Activated CD4-positive, alpha-beta T cell treated with anti-CD3 and anti-CD28 coated beads, Interleukin-2, amount 50 U/mL, for 1 hour (primary cell): ENCODE measurements at places on chromosomes 6 and 20.

- no peak for DNase-seq
These were observed 1.9 kb upstream of the AFDN start for GRCh38 chr6:167824591-167825331.

DNA sequence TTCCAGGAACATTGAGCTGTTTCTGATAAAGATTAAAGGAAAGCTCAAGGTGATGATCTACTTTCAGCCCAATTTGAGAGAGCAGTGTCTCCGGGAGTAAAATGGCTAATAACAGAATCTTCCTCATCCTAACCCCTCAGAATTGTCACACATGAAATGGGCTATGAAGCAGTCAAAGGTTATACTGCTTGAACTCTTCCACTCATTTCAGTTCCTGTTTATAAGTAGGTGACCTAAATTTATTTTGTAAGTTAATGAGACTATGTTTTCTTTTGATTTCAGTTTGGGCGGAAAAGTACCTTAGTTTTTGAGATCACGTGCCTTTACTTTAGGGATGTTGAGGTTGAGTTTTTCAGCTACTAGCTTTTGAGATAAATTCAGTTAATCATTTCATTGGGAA is 47.2 kb downstream of the QKI start:
- no peak for DNase-seq

GRCh38 chr6:73514746-73515110 is 6.1 kb downstream of the EEF1A1 start:
- DNase-seq = no peak

DNA sequence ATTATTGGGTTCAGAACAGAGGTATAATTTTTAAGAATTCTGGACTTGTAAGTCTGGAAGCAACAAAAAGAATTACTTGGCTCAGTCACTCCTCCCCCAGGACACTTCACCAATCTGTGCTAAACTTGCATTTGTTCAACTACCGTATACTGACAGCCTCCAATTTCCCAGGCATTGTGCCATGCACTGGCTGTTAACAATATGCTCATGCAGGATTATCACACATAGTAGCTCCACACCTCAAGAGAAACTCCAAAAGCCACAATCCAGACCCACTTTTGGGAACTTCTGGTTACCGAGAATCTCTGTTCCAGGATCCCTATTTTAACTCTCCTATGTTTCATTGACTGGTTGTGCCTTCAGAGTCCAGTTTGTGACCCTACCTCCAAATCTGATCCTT is 7.7 kb downstream of the ADGRF1 start:
- DNase-seq = no peak

- DNase-seq = no peak
These were observed at the start of gene LIN28B for GRCh38 chr6:104956731-104957294. TSS of gene LIN28B (plus strand) at chr6:104957107. CDS start at chr6:104957251, 144 bp downstream.

DNA sequence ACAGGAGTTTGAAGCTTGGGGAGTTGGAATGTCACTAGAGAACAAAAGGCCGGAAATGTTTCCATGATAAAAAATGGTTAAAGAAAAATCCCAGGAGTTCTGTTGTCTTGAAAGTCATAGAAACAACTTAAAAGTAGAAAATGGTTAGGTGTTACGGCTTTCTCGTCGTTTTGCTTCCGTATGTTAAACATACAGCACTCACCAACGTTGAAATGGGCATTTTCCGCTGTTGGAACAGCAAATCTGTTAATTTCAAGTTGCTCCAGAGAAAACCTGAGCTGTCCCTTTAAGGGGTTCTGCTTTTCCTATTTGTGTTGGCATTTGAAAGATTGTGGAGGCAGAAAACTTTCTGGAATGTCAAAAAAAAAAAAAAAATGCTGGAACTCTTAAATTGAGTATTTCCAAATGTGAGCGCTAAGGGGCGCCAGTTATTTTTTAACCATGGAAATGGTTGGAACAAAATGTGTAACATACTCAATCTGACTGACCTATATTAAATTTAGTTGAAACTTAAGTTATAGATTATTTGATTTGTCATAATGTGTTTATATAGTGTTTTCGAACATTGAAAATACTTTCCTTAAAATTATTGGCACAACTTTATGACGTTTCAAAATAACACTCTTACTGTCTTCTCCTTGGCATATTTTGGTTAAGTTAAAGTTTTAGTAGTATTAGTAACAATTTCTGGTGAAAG is 2.2 kb downstream of the QKI start:
- DNase-seq = peak; percentile 28

- no peak for DNase-seq
These were observed 439.6 kb downstream of the DOK5 start for GRCh38 chr20:54914995-54915394.

DNA sequence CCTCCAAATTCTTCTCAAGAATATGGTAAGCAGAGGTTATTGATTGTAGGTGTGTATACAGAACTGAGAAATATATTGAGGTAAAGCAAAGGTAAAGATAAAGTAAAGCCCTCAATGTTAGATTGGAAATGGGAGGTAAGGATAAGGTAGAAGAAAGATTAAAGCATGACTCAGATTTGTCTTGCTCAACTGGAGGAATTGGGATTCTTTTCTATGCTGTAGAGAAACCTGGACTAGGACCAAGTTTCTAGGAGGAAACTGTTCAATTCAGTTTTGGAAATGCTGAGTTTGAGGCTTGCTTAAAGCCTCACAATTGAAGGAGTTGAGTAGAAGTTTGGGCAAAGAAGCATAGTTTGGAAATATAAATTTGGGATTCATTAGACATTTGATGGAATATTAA is 634.0 kb upstream of the PTCHD4 start:
- DNase-seq = no peak

- DNase-seq = no peak
These were observed 98.6 kb upstream of the MRPS10 start for GRCh38 chr6:42315991-42316970.

GRCh38 chr6:145372671-145373151 is 362.6 kb downstream of the EPM2A start:
- DNase-seq = no peak

DNA sequence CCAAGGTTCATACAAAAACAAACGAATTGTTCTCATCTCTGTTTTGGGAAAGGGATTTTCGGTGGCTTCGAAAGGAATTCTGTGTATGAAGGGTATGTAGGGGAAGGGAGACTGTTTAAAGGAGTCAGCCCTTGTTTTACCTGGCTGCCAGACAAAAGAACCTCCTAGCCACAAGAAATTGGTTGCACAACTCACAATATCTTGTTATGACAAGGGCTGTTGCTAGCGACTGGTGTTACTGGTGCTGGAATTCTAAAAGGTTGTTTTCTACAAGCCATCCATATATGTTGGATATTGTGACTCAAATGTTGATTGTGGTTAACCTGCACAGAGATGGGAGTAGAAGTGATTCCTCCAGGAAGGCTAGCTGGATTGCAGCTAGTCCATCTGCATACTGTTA is 34.6 kb upstream of the CITED2 start:
- no peak for DNase-seq

DNA sequence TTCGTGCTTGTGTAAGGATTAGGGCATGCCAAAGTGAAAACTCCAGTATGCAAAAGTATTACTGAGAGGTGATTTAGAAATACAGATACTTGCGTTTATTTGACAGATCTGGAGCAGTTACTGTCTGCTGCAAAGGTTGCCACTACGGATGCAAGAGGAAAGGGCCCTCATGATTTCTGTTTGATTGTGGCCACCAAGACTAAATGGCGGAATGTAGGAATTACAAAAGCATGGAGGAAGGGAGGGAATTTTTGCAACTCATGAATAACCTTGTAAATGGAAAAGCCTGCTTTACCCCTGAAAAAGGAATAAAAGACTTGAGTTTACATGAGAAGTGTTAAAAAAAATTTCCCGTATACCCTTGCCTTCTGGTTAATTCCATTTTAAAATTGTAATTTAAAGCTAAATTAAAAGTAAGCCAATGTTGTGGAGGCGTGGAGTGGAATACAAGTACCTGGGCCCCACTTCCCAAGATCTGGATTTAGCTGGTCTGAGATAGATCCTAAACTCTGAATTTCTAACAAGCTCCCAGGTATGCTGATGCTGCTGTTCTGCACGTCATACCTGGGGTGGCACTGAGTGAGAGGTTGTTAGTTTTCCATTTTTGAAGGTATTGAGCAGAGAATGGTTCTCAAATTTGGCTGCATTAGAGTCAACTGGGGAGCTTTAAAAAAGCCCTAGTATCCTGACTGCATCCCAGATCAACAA is 56.6 kb upstream of the NKX2-2 start:
- no peak for DNase-seq
